ENCODE measurements at places on chromosomes 6 and 20. TPM values are rescaled to one million over a fixed set of nuclear protein-coding genes. Genes with fewer than 3 reads are reported as not detected.

GRCh38 chr6:32847004-32847403, 3.2 kb upstream of the PSMB8 start:
- DNase-seq = no peak
- H3K4me3 ChIP-seq = no peak overlapping the region
- peaks cover 7% of the 10 kb centered on the region for H3K27me3 ChIP-seq
- no peaks in the 10 kb centered on the region for H3K4me1 ChIP-seq
- H3K27ac ChIP-seq = no peak overlapping the region
- H3K36me3 ChIP-seq = peaks cover 3% of the 10 kb centered on the region

Gene KCNG1
- 22.7 TPM for total RNA-seq

Gene PTCRA
- not detected for total RNA-seq

Gene NMBR
- not detected for total RNA-seq

Gene RNF182
- 20.7 TPM for total RNA-seq

Gene HELZ2
- 21.0 TPM for total RNA-seq

Gene NTSR1
- 8.7 TPM for total RNA-seq

Gene TSBP1
- total RNA-seq = not detected

Gene RIPOR3
- 19.1 TPM for total RNA-seq

Gene IL17A
- total RNA-seq = not detected

Gene SOX18
- total RNA-seq = 0.70 TPM
